ENCODE measurements at places on chromosomes 11 and 22. TPM values are rescaled to one million over a fixed set of nuclear protein-coding genes. Genes with fewer than 3 reads are reported as not detected.

DNA sequence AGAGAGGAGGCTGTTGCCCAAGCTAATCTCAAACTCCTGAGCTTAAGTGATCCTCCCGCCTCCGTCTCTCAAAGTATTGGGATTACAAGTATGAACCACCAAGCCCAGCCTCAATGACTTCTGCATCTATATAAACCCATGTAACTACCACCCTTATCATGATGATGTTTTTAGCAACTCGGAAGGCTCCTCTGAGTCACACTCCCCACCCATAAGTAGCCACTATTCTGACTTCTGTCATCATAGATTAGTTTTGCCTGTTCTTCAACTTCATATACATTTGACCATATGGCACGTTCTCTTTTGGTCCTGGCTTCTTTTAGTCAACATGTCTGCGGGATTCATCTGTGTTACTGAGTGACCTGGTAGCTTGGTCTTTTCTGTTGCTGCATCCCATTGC is 6.4 kb upstream of the FOSL1 start:
- H3K4me1 ChIP-seq = peaks cover 36% of the 10 kb centered on the region
- no peak overlapping the region for H3K4me3 ChIP-seq
- no peaks in the 10 kb centered on the region for H3K36me3 ChIP-seq
- H3K27me3 ChIP-seq = no peaks in the 10 kb centered on the region

DNA sequence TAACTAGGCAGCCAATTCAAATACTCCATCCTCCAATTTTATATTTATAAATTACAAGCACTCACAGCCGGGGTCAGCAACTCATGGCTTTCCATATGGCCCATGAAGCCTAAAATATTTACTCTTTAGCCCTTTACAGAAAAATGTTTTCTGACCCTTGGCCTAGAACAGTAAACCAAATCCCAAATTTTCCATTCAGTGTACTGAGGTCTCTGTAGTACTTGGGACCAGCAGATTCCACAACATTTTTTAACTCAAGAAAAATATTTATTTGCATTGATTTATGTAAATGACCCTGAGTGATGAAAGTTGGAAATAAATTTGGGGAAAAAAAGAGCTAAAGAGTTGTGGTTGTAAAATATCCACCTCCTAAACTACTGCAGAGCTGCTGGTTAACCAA is 82.6 kb downstream of the SLC1A2 start:
- DNase-seq = no peak
- H3K27ac ChIP-seq = peak overlapping the region; percentile 39
- H3K36me3 ChIP-seq = no peaks in the 10 kb centered on the region
- H3K4me1 ChIP-seq = peaks cover 23% of the 10 kb centered on the region
- H3K27me3 ChIP-seq = no peaks in the 10 kb centered on the region

- no peak overlapping the region for H3K27ac ChIP-seq
- H3K36me3 ChIP-seq = no peaks in the 10 kb centered on the region
- H3K4me1 ChIP-seq = peaks cover 5% of the 10 kb centered on the region
- no peaks in the 10 kb centered on the region for H3K27me3 ChIP-seq
- DNase-seq = no peak
- no peak overlapping the region for H3K4me3 ChIP-seq
Observed at GRCh38 chr11:109970516-109971183, 122.5 kb upstream of the ZC3H12C start.

- DNase-seq = no peak
- no peaks in the 10 kb centered on the region for H3K27me3 ChIP-seq
- no peak overlapping the region for H3K4me3 ChIP-seq
- no peaks in the 10 kb centered on the region for H3K4me1 ChIP-seq
- no peaks in the 10 kb centered on the region for H3K36me3 ChIP-seq
- H3K27ac ChIP-seq = no peak overlapping the region
Observed at GRCh38 chr22:22714600-22715335, 70.4 kb downstream of the GGTLC2 start.

- peak; percentile 81 for DNase-seq
- no peak overlapping the region for H3K4me3 ChIP-seq
- H3K36me3 ChIP-seq = peaks cover 22% of the 10 kb centered on the region
- H3K4me1 ChIP-seq = peaks cover 6% of the 10 kb centered on the region
- peak overlapping the region; percentile 19 for H3K27ac ChIP-seq
Observed at GRCh38 chr11:61797263-61797944, 4.7 kb downstream of the FEN1 start.

The UPK3A gene
- total RNA-seq = not detected

- H3K27me3 ChIP-seq = no peaks in the 10 kb centered on the region
- no peaks in the 10 kb centered on the region for H3K36me3 ChIP-seq
- no peak overlapping the region for H3K4me3 ChIP-seq
- DNase-seq = no peak
- no peak overlapping the region for H3K27ac ChIP-seq
- no peaks in the 10 kb centered on the region for H3K4me1 ChIP-seq
Observed at GRCh38 chr22:48640890-48641841, 1186.5 kb downstream of the BRD1 start.

The SYT13 gene
- not detected for total RNA-seq

GRCh38 chr22:41969110-41969646 is at the start of gene SEPTIN3:
Gene SEPTIN3 (plus strand): TSS chr22:41969443. CDS start chr22:41971493, 2,050 bp downstream.
- H3K27ac ChIP-seq = no peak within 1 kb of the TSS
- H3K4me3 ChIP-seq = no peak within 1 kb of the TSS
- DNase-seq = no peak

The OR56A1 gene
- total RNA-seq = not detected

GRCh38 chr11:113540416-113541330 is 65.5 kb upstream of the DRD2 start:
- no peak overlapping the region for H3K27ac ChIP-seq
- H3K27me3 ChIP-seq = no peaks in the 10 kb centered on the region
- no peaks in the 10 kb centered on the region for H3K36me3 ChIP-seq
- no peak overlapping the region for H3K4me3 ChIP-seq

DNA sequence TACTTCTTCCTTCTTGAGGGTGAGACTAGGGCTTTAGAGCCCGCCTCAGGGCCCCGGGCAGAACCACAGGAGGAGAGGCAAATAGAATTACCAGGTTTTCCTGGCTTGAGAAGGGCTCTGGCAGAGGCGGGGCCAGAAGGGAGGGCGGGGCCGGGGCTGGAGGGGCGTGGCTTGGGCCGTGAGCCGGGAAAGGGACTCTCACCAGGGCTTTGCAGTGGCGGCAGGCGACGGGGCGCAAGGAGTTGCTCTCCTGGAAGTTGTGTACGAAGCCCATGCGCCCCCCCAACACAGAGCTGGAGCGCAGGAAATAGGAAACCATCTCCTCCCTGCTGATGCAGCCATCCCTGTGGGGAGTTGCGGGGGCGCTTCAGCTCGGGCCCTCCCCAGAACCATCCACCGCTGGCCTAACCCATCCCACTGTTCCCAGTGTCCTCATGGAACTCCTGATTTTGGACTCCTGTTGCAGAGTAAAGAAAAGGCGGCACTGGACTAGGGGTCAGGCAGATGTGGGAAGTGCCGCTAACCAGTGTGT is 6.9 kb upstream of the NRXN2 start:
- H3K4me1 ChIP-seq = no peaks in the 10 kb centered on the region
- DNase-seq = no peak
- no peak overlapping the region for H3K27ac ChIP-seq
- H3K27me3 ChIP-seq = peaks cover 25% of the 10 kb centered on the region

The KIF18A gene
- 12.9 TPM for total RNA-seq

The RIMBP3B gene
- not detected for total RNA-seq

- H3K4me1 ChIP-seq = no peaks in the 10 kb centered on the region
- peaks cover 52% of the 10 kb centered on the region for H3K27me3 ChIP-seq
- H3K4me3 ChIP-seq = no peak overlapping the region
Observed at GRCh38 chr11:113234888-113235287, 79.5 kb upstream of the TTC12 start.

DNA sequence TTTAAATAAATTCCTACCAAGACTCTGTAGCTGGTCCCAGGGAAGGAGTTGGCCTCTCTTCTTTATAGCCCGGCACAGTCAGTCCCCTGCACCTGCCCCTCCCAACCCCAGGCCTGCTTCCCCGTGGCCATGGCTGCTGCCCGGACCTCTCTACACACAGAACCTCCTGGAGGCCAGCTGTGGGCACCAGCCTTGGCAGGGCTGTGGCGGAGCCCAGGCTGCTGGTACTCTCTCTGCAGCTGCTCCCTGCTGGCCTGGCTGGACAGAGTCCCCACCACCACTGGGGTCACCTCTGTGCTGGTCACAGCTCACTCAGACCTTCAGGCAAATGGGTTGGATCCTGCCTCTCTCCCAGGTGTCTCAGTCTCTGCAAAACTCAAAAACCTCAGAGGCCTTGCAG is 69.3 kb downstream of the LRP5 start:
- H3K4me1 ChIP-seq = no peaks in the 10 kb centered on the region
- no peak overlapping the region for H3K4me3 ChIP-seq
- no peak for DNase-seq
- H3K27ac ChIP-seq = no peak overlapping the region
- H3K36me3 ChIP-seq = peaks cover 1% of the 10 kb centered on the region
- no peaks in the 10 kb centered on the region for H3K27me3 ChIP-seq

- DNase-seq = no peak
- H3K4me3 ChIP-seq = no peak overlapping the region
- H3K4me1 ChIP-seq = no peaks in the 10 kb centered on the region
- H3K27me3 ChIP-seq = peaks cover 87% of the 10 kb centered on the region
Observed at GRCh38 chr11:117443266-117444186, 115.9 kb downstream of the CEP164 start.

DNA sequence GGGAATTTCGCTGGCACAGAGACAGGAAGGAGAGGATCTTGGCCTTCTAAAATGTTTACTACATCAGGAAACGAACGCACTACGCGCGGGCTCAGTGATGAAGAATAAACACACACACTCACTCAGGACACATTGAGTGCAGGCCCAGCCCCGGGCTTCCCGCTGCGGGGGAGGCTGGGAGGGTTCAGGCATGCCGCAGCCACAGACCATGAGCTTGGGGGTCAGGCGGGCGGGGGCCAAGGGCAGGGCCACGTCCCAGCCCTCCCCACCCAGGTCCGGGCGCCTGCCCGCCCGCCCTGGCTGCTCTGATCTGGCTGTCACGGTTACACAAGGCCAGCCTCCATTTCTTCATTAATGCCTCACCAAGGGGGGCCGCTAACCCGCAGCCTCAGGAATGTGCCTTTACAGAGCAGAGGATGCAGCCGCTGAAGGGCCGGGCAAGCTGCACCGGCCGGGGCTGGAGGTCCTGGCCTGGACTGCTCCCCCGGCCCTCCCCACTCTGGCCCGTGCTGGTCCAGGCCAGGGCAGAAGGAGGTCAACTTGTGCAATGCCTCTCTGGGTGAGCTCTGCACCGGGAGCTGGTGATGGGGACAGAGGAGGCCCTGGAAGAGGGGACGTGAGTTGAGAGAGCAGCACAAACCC is 41.7 kb downstream of the IGF2 start:
- peaks cover 37% of the 10 kb centered on the region for H3K4me1 ChIP-seq
- H3K27me3 ChIP-seq = peaks cover 17% of the 10 kb centered on the region
- no peak overlapping the region for H3K27ac ChIP-seq
- peak; percentile 71 for DNase-seq

- peak; percentile 75 for DNase-seq
- H3K4me3 ChIP-seq = no peak overlapping the region
- no peak overlapping the region for H3K27ac ChIP-seq
- H3K27me3 ChIP-seq = no peaks in the 10 kb centered on the region
Observed at GRCh38 chr11:63945477-63946163, 6.8 kb downstream of the NAA40 start.

- H3K4me1 ChIP-seq = no peaks in the 10 kb centered on the region
- no peaks in the 10 kb centered on the region for H3K36me3 ChIP-seq
- no peak overlapping the region for H3K4me3 ChIP-seq
- no peaks in the 10 kb centered on the region for H3K27me3 ChIP-seq
Observed at GRCh38 chr11:134750619-134751018, 338.6 kb upstream of the B3GAT1 start.

DNA sequence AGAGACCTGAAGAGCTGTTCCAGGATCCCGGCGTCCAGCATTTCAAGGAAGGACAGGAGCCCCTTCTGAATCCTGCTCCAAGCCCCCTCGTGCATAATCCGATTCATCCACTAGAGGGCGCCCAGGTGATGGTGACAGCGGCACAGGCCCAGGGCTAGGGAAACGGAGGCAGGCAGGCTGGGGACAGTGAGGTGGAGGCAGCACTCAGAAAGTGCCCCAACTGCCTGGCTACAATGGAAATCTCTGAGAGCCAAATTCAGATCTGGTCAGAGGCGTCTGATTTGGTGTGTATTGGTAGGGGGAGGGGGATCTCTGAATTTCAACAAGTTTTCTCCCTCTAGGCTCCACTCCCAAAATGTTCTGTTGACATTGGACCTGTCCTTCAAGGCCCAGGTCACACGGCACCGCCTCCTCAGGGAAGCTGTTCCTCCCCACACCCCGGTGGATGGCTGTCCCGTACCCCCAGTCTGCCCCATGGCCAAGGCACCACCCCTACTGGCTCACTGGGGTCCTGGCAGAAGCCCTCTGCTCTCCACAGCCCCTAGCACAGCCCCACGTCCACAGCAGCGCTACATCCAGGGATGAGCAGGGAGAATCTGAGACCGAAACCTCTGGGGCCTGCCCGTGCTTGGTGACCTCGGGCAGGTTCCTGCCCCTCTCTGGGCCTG is 142.9 kb downstream of the CRYBB2 start:
- peaks cover 6% of the 10 kb centered on the region for H3K36me3 ChIP-seq
- peaks cover 6% of the 10 kb centered on the region for H3K4me1 ChIP-seq
- no peak overlapping the region for H3K27ac ChIP-seq
- no peak overlapping the region for H3K4me3 ChIP-seq

The CREBZF gene
- 34.3 TPM for total RNA-seq

DNA sequence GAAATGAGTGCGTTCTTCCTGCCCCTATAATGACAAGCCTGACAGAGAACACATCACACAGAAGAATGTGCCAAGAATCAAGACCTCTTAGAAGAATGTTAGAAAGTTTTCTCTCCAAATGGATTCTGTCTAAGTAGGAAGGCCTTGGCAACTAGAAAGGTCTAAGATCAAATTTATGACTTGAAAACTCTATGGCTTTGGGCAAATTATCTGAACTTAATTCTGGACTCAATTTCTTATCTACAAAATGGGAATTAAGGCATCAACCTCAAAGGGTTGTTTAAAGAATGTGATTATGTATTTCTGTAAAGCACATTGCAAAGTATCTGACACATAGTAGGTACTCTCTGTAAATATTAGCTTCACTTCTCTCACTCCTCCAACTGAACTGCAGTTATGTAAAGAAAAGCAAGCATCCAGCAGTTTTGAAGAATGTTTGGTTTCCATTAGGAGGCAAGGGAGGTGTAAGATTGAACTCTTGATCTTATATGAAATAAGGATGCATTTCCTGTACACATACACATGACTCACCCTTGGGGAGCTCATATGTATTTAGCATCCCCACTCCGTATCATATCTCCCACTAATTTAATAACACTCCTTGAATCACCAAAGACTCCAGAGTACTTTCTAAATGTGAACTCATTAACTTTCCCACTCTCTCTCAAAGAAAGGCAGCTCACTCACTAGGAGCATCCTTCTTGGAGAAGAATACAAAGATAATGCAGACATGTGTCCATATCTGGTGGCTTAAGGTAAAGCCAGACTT is 77.6 kb downstream of the ETS1 start:
- H3K36me3 ChIP-seq = peaks cover 18% of the 10 kb centered on the region
- H3K4me3 ChIP-seq = no peak overlapping the region
- peak overlapping the region; percentile 89 for H3K27ac ChIP-seq
- DNase-seq = no peak
- H3K27me3 ChIP-seq = no peaks in the 10 kb centered on the region
- peaks cover 50% of the 10 kb centered on the region for H3K4me1 ChIP-seq

GRCh38 chr11:111395749-111396148 is 16.7 kb upstream of the POU2AF1 start:
- no peak for DNase-seq
- no peaks in the 10 kb centered on the region for H3K36me3 ChIP-seq
- H3K4me3 ChIP-seq = no peak overlapping the region
- H3K27ac ChIP-seq = no peak overlapping the region

- no peak overlapping the region for H3K27ac ChIP-seq
- H3K36me3 ChIP-seq = no peaks in the 10 kb centered on the region
- H3K27me3 ChIP-seq = peaks cover 72% of the 10 kb centered on the region
- H3K4me3 ChIP-seq = no peak overlapping the region
- H3K4me1 ChIP-seq = no peaks in the 10 kb centered on the region
Observed at GRCh38 chr11:18706330-18707243, 8.0 kb downstream of the TMEM86A start.

GRCh38 chr11:12687740-12688139 is 13.5 kb downstream of the TEAD1 start:
- peaks cover 74% of the 10 kb centered on the region for H3K4me1 ChIP-seq
- no peak overlapping the region for H3K4me3 ChIP-seq
- H3K36me3 ChIP-seq = peaks cover 31% of the 10 kb centered on the region
- no peak overlapping the region for H3K27ac ChIP-seq
- no peaks in the 10 kb centered on the region for H3K27me3 ChIP-seq
